ENCODE measurements at places on chromosomes 13 and 19. TPM values are rescaled to one million over a fixed set of nuclear protein-coding genes. Genes with fewer than 3 reads are reported as not detected.

TNPO2 gene
- 47.2 TPM for polyA plus RNA-seq

STXBP2 gene
- 117 TPM for polyA plus RNA-seq

FUT6 gene
- polyA plus RNA-seq: 14.8 TPM

ZNF772 gene
- polyA plus RNA-seq: 0.60 TPM

TLE6 gene
- 7.2 TPM for polyA plus RNA-seq

LGI4 gene
- polyA plus RNA-seq: 4.2 TPM

NLRP12 gene
- polyA plus RNA-seq: not detected

WDR87 gene
- not detected for polyA plus RNA-seq

KLK6 gene
- not detected for polyA plus RNA-seq

ZNF610 gene
- polyA plus RNA-seq: 0.90 TPM

ATXN8OS gene
- polyA plus RNA-seq: not detected

SIRT2 gene
- 39.0 TPM for polyA plus RNA-seq

CEACAM21 gene
- polyA plus RNA-seq: not detected

PCDH20 gene
- 3.1 TPM for polyA plus RNA-seq

CGB1 gene
- polyA plus RNA-seq: not detected

COX7A1 gene
- 11.4 TPM for polyA plus RNA-seq

LYPD3 gene
- polyA plus RNA-seq: 1.6 TPM

MYO1F gene
- polyA plus RNA-seq: 6.6 TPM

ZFP28 gene
- 1.8 TPM for polyA plus RNA-seq

LYPD5 gene
- polyA plus RNA-seq: 10.6 TPM

NR2F6 gene
- 45.0 TPM for polyA plus RNA-seq

PRX gene
- polyA plus RNA-seq: 0.69 TPM

MBD3L3 gene
- not detected for polyA plus RNA-seq

WDR88 gene
- not detected for polyA plus RNA-seq

S1PR5 gene
- 0.07 TPM for polyA plus RNA-seq

TMPRSS9 gene
- 0.26 TPM for polyA plus RNA-seq

CYP4F2 gene
- polyA plus RNA-seq: 2.2 TPM

NXNL1 gene
- not detected for polyA plus RNA-seq

DMPK gene
- 7.2 TPM for polyA plus RNA-seq

MCF2L gene
- 43.5 TPM for polyA plus RNA-seq

PBX4 gene
- 6.1 TPM for polyA plus RNA-seq

SIGLEC8 gene
- 1.9 TPM for polyA plus RNA-seq

CRLF1 gene
- 6.8 TPM for polyA plus RNA-seq

RNF225 gene
- 0.07 TPM for polyA plus RNA-seq

CBY2 gene
- not detected for polyA plus RNA-seq

SULT2A1 gene
- not detected for polyA plus RNA-seq

DAND5 gene
- not detected for polyA plus RNA-seq

Data from sigmoid colon (tissue), 7 donors.